ENCODE measurements at places on chromosomes 1 and 21.

DNA sequence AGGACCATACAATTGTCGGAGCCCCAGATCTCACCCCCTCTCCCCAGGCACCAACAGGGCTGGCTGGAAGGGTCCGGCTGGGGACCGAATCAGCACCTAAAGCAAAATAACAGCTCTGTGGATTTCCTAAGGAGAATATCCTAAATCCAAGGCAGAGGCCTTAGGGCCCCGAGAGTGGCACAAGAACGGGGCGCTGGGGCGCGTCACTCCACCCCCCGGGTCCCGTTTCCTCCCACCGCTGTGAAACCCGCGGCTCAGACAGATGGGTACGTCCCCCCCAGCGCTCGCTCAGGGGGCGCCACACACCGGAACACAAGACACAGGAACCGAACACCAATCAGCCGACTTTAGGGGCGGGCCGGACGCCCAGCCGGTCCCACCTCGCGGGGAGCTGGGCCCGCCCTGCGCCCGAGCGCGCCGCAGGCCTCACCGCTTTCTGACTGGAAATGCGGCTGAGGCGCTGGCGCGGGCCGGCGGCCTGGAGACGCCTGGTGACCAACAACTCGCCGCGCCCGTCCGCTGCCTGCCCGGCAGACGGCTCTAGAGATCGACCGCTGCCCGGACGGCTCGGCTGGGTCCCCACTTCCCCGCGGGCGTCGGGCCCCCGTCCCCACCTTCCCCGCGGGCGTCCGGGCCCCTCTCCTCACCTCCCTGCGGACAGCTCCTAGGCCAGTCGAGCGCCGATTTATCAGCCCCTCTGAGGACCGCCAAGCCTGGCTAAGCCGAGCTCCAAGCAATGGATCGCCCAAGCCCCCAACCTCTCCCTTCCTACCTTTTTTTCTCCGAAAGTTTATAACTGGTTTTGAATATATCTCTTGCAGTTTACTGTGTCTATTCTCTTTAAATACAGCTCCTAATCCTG, at the start of gene HFM1:
Gene HFM1 (minus strand): TSS at position 687 of the 862 bp plus-strand sequence. CDS start 3,755 bp downstream, outside the sequence.
- DNase-seq, result peak; percentile 15

DNA sequence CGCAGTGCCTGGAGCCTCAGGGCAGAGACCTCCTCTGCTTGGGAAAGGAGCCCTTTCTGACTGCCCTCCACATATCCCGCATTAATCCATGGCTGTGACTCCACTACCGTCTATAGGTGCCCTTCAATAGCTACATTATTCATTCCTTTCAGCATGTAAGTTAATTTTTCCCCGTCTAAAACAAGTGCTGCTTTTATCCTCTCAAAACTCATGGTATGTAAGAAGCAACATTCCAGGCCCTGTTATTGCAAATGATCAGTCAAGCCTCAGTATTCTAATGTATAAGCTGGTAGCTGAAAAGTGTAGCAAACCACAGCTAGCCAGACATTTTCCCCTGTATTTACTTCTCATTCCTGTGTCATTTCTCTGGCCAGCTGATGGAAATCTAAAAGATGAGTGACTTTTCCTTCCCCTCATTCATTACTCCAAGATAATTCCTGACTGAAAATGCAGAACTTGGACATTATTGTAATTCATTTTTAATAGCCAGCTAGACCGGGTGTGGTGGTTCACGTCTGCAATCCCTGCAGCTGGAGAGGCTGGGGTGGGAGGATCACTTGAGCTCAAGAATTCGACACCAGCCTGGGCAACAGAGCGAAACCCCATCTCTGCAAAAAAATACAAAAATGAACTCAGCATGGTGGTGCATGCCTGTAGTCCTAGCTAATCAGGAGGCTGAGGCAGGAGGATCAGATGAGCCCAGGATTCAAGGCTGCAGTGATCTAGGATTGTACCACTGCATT, 88.5 kb upstream of the SOD1 start:
- DNase-seq, result peak; percentile 59

GRCh38 chr21:26833460-26833939, 11.7 kb downstream of the ADAMTS1 start:
- no peak for DNase-seq

GRCh38 chr1:244665771-244666217, 12.9 kb downstream of the DESI2 start:
- DNase-seq, result no peak
